ENCODE measurements at places on chromosomes 3 and 15. TPM values are rescaled to one million over a fixed set of nuclear protein-coding genes. Genes with fewer than 3 reads are reported as not detected.

The PLAAT1 gene
- total RNA-seq = 9.2 TPM

The EBLN2 gene
- total RNA-seq = 1.9 TPM

The ZPLD1 gene
- total RNA-seq = not detected

The ALG3 gene
- 14.1 TPM for total RNA-seq

The MB21D2 gene
- 3.2 TPM for total RNA-seq
